ENCODE measurements at places on chromosomes 1 and 21. TPM values are rescaled to one million over a fixed set of nuclear protein-coding genes. Genes with fewer than 3 reads are reported as not detected.

GRCh38 chr1:184418652-184419349, 32.0 kb downstream of the C1orf21 start:
- no peak for DNase-seq

DNA sequence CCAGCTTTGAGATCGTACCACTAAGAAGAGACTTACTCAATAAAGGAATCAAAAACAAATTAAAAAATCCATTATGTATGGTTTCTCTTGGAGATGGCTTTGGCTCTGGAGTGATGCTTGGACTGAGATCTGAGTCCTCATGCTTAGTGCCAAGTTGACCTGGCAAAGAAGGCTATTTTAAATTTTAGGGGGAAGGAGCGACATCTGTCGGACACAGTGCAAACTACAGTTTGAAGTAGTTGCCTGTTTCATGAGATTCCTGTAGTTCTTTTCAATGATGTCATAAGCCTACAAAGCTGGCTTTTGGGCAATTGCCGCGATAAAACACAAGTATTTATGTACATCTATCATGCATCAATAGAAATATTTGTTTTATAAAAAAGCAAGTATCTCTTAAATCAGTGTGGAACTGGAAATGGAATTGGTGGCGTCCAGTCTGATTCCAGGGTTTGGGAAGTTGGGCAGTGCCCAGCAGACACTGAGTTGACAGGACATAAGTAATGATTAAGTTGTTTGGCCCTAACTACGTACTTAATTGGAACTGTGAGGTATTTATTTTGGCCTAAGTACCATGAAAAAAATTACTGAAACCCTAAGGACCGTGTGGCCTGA, 50.0 kb downstream of the TBCE start:
- DNase-seq = peak; percentile 73

Gene MTARC1
- 26.1 TPM for polyA plus RNA-seq

- DNase-seq = peak; percentile 8
These were observed 241.2 kb downstream of the ASTN1 start for GRCh38 chr1:176923283-176923682.

Gene CHIT1
- 0.25 TPM for polyA plus RNA-seq

DNA sequence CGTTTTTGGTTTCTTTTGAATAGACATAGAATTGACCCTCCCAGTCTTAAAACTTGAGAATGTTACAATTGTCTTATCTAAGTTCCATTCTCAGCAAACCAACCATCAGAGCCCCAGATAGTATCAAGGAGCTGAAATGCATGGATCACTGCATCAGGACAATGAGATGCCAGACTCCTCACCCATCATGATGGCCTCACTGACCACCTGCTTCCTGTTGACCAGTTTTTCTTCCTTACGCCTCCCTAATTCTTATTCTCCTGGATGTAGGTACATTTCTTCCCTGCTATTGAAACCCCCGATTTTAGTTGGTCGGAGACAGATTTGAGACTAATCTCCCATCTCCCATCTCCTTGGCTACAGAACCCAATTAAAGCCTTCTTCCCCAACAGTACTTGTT, 17.7 kb downstream of the MATN1 start:
- DNase-seq = no peak
